Activated naive CD4-positive, alpha-beta T cell (primary cell): ENCODE measurements at places on chromosomes 7 and 10.
A peak's percentile ranks its signal among the peaks of the same experiment; 100 is the strongest.

DNA sequence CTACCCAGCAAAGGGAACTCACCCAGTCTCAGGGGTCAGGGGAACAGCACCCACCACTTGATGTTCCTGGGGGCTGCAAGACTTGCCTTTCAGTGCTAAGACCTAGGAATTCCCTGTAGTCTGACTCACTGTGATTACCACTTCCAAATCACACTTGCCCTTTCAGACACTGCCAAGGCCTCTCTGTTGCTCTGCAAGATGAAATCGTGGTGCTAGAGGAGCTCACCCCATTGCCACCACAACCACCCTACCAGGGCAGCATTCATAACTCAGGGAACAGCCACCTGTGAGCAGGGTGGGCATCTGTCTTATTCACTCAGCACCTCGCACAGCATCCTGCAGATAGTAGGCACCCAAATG, 36.5 kb downstream of the XPNPEP1 start:
- no peak for DNase-seq

DNA sequence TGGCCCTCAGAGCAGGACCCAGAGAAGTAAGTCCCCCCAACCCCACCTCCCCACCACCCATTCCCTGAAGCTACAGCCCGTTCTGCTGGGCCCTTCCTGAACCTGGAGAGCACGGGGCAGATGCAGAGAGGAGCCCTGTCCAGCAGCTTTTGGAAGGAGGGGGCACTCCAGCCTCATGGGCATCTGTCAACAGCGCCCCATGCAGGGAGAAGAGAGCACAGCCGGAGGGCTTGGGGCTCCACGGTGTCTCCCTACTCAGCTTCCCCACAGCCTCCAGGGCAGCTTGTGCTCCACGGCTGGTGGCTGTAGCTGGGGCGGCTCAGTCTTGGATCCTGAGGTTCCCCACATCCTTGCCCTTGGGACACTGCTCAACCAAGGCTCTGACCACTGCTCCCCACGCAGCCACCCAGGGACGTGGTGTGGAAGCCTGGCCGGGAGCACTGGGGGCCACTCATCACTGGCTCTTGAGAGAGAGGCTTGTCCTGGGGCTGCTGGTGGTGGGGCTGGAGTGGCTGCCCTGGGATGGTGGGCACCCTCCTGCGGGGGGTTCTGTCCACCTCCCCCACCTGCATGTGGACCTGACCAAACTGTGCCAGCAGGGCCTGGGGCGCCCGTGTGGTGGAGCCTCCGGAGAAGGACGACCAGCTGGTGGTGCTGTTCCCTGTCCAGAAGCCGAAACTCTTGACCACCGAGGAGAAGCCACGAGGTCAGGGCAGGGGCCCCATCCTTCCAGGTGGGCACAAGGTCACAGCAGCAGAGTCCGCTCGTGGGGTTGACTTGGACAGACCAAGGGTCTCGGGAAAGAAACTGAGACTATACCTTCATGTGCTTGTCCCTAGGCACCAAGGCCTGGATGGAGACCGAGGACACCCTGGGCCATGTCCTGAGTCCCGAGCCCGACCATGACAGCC, 4.5 kb downstream of the PRAP1 start:
- DNase-seq = no peak

DNA sequence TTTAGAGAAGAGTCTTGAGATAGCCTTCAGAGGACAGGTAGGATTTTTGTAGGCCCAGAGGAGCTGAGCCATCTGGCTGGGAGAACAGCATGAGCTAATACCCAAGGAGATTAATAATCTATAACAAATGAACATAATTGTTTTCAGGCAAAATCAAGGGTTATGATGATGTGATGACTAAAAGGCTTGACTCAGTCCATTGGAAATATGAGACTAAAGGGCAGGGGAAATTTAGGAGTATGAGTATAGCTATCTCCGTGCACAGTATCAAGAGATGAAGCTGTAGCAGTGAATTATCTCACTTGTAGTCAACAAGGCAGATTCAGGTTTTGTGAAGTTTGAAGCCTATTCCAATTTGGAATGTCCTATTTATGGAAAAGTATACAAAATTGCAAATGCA, 40.1 kb downstream of the CSTF2T start:
- DNase-seq = no peak

GRCh38 chr7:125316466-125316865, 386.8 kb upstream of the POT1 start:
- no peak for DNase-seq

- no peak for DNase-seq
These were observed 102.3 kb upstream of the ARHGAP21 start for GRCh38 chr10:24826009-24826408.

DNA sequence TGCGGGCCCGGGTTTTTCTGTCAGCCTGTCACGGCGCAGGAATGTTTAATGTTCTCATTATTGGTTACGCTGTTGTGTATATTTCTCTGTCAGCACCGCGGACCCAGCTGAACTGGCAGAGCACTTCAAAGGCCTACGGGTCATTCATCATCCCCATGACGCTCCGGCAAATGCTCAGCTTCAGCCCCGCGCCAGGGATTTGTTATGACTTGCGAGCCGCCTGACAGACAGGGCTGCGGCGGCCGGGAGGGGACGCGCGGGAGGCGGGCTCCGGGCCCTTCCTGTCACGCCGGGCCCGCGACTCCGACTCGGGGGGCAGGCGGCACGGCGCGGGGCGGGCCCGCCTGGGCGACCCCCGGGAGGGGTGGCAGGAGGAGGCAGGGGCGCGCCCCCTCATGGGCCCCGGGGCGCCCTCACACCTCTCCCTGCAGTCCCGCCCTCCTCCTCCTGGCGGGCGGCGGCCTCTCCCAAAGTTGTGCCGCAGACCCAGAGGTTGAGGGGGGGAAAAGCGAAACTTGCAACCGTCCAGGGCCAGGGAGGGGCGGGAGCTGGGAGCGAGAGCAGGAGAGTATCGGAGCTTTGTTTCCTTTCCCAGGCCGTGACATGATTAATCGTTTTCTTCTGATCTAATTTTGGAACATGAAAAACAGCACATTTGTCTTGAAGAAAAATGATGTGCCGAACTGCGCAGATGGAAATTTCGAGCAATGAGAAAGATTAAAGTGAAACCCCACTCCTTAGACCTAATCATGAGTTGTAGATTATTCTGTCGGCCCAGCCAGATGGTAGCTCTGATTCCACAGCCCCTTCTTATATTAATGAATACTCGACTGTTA, 59.3 kb upstream of the COMTD1 start:
- DNase-seq = peak; percentile 57

- no peak for DNase-seq
These were observed 68.3 kb upstream of the FAM171A1 start for GRCh38 chr10:15439341-15439842.

DNA sequence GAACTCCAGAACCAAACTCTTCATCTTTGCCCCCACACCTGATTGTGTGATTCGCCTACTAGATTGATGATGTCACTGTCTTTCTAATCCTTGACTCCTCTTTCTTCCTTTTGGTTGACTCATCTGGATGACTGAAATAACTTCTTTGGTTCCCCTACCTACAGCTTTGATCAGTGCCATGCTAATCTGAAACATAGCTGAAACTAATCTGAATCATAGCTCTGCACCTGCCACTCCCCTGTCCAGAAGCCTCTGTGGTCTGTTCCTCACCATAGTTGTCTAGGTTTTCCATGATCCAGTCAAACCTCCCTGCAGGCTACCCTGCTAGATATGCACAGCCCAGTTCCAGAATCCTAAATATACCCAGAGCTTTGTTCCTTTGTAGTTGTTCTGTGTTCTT, 51.9 kb downstream of the ZNF365 start:
- no peak for DNase-seq
